ENCODE measurements at places on chromosomes 7 and 10.
A peak's percentile ranks its signal among the peaks of the same experiment; 100 is the strongest.

DNA sequence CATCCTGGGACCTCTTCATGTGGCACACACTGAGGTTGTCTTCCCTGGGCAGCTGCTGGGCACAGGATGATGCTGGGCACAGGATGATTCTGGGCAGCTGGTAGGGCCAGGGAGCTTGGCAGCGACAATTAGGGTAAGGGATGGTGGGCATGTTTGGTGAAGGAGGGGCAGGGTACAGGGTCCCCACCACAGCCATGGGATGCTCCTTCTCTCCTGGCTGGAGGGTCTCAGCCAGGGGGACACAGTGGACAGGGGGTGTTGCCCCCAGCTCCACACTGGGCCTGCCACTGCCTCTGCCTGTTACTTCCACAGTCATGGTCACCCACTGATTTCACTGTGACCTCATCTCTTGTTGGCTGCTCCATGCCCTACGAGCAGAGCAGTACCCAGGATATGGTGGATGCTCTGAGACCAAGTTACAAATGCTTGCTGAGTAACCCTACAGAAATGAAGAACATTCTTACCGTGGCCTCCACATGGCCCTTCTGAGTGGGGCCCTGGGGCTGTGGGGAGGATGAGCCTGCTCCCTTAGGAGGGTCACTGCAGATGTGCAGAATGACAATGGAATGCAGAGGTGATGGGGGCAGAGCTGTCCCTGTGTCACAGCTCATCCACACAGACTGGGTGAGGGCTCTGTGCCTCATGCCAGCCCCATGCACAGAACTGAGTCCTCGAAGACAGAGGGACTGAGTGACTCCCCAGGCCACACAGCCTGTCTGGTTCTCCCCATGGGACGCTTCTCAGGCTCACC, 28.4 kb upstream of the RET start:
- no peak for ATAC-seq

- ATAC-seq: no peak
Measured at GRCh38 chr7:107027208-107027607, 17.3 kb upstream of the PRKAR2B start.

GRCh38 chr10:77189075-77189474, 448.5 kb downstream of the KCNMA1 start:
- ATAC-seq: no peak

GRCh38 chr7:16460789-16461493, 4.6 kb downstream of the SOSTDC1 start:
- ATAC-seq: no peak

DNA sequence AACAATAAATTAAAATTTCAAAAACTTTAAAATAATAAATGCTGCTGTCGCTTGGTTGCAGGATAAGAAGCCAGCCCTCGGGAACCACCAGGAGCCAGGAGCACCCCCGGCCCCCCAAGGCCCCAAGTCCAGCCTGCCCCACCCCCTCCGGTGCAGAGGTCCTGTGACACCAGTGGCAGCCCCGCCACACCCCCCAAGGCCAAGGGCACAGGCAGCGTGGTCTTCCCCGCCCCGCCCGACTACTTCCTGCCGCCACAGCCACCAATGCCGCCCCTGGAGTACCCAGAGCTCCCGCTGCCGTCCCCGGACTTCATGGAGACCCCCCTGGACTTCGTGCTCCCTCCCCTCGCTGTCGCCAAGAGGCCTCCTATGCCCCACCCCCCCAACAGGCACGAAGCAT, 44.5 kb upstream of the PDSS1 start:
- ATAC-seq: no peak

GRCh38 chr7:38798552-38799267, 110.3 kb downstream of the VPS41 start:
- ATAC-seq: no peak

- no peak for ATAC-seq
Measured at GRCh38 chr7:69739931-69740431, 141.7 kb downstream of the AUTS2 start.

GRCh38 chr7:44102846-44103565, 1.1 kb upstream of the AEBP1 start:
- ATAC-seq: no peak

- peak; percentile 79 for ATAC-seq
Measured at GRCh38 chr10:119658274-119658673, 7.1 kb downstream of the BAG3 start.

GRCh38 chr7:3146571-3147226, 103.0 kb upstream of the CARD11 start:
- ATAC-seq: no peak

DNA sequence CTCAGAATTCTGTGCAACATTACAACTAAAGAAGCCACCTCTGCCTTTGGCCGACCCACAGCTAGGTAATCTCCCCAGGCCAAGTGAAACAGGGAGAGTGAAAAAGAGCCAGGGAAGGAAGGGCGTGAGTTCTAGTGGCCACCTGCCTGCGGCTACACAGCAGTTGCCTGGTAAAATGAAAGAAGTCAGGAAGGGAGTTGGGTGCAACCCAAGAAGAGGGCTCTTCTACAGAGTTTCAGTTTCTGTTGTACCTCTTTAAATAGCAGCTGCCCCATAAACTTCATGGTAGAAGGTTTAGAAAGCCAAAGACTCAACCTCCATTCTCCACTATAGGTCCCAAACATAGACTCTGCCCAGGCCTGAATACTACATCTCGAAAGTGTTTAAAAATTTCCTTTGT, 76.2 kb upstream of the TMEM168 start:
- no peak for ATAC-seq

DNA sequence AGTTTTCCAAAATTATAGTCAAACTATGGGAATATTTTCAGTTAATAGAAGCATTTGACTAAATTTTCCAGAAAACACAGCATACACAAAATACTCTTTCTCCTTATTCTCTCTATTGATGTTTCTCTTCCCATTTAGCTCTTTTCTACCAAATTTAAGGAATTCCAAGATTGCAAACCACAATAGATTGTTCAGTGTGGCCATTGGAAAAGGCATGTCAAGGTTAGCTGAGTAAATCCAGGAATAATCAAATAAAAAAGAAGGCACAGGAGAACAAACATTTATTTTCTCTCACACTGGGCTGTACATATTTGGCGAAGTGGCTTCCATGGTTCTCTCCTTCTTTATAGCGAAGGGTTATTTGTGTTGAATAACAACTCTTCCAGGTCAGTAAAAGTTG, 117.3 kb downstream of the THSD7A start:
- no peak for ATAC-seq

DNA sequence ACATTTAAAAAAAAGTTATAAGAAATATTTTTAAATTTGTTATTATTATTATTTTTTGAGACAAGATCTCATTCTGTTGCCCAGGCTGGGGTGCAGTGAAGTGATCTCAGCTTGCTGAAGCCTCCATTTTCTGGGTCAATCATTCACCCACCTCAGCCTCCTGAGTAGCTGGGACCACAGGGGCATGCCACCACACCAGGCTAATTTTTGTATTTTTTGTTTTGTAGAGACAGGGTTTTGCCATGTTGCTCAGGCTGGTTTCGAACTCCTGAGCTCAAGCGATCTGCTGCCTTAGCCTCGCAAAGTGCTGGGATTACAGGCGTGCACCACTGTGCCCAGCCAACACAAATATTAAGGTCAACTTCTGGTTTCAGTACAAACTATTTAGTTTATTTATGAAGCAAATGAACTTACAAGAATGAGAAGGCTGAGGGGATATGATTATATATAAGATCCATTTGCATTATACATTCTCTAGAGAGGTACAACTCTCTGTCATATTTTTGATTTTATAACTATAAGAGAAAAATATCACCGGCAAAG, 45.9 kb upstream of the FAM133B start:
- no peak for ATAC-seq

- no peak for ATAC-seq
Measured at GRCh38 chr7:139691253-139691781, 86.5 kb downstream of the HIPK2 start.

DNA sequence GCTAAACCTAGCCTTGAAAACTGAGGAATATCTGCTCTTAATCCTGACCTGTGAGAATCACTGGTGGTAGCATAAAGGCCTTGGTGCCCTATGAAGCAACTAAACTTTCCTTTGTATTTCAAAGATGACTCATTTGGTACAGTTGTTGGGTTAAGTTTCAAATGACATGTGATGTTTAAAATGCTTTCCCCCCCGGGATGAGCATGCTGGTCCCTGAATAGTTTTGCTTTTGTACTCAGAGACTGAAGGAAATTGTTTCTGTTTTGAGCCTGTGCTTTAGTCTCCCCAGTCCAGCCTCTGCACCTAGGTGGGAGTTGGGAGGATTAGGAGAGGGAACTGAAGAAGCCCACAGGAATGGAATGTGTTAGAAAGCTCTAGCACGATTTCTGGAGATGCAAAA, 258.9 kb upstream of the NPY start:
- peak; percentile 59 for ATAC-seq

DNA sequence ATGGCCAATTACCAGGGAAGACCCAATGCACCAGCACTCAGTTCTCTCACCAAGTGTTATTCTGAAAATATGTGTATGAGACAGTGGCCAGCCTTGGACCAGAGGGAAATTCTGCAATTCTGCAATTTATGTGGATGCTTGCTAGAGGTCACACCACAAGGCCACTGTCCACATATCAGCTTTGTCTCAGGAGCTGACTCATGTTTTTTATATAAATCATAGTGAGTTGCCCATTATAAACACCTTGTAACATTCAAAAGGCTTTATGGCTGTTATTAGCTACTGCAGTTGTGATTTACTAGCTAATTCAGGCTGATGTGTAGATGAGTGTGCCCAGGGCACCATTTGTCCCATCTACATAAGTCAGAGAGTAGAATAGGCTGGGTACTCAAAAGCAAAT, 649.0 kb downstream of the LRMDA start:
- ATAC-seq: peak; percentile 94

DNA sequence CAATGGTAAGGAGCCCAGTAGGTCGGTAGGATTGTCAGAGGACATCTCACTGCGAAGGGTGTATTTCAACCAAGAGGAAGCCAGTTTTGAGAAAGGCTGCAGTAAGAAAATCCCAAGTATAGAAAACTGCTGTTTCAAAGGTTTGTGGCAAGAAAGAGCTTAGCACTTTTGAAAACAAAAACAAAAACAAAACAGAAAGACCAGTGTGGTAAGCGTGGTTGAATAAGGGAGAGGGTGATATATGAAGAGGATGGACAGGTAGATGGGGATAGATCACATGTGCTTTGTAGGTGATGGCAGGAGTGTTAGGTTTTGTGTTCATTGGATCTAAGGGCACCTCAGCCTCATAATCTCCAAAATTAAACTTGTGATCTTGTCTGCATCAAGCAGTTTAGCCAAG, 141.6 kb upstream of the WNT16 start:
- no peak for ATAC-seq

GRCh38 chr7:46811529-46811928, 770.4 kb downstream of the TNS3 start:
- ATAC-seq: peak; percentile 99

Measured in motor neuron (in vitro differentiated cells).